ENCODE measurements at places on chromosomes 5 and 9. TPM values are rescaled to one million over a fixed set of nuclear protein-coding genes. Genes with fewer than 3 reads are reported as not detected.

The DPH7 gene
- total RNA-seq, result 28.8 TPM

The INSL4 gene
- total RNA-seq, result not detected

The ADAMTSL1 gene
- not detected for total RNA-seq

The OCLN gene
- 104 TPM for total RNA-seq

The BRD3OS gene
- total RNA-seq, result 7.9 TPM

The BRINP1 gene
- total RNA-seq, result 0.85 TPM

The FCN2 gene
- total RNA-seq, result not detected

The IL4 gene
- not detected for total RNA-seq

The RANBP17 gene
- 7.7 TPM for total RNA-seq

The PPP2R2B gene
- 0.64 TPM for total RNA-seq

The SLC6A19 gene
- not detected for total RNA-seq

The GABRA6 gene
- not detected for total RNA-seq

The PTGES gene
- total RNA-seq, result 20.5 TPM

The PCA3 gene
- total RNA-seq, result not detected

The ARL14EPL gene
- total RNA-seq, result not detected

The CRHBP gene
- 0.24 TPM for total RNA-seq

The NR5A1 gene
- total RNA-seq, result 0.21 TPM

The IL33 gene
- 3.6 TPM for total RNA-seq

The TICAM2 gene
- total RNA-seq, result 0.72 TPM

The SH3PXD2B gene
- total RNA-seq, result 14.3 TPM

The KIF20A gene
- total RNA-seq, result 0.64 TPM

The SPINK6 gene
- not detected for total RNA-seq

The PHYHD1 gene
- total RNA-seq, result 13.3 TPM

The BAAT gene
- total RNA-seq, result 0.24 TPM

The IFNB1 gene
- not detected for total RNA-seq

The GCNT1 gene
- total RNA-seq, result 6.3 TPM

The LCN6 gene
- total RNA-seq, result not detected

The HTR4 gene
- total RNA-seq, result not detected

The TRIM41 gene
- 5.8 TPM for total RNA-seq

The TCF7 gene
- 0.24 TPM for total RNA-seq

The TAF11L13 gene
- total RNA-seq, result not detected

The TMC1 gene
- not detected for total RNA-seq

The PCDHB14 gene
- total RNA-seq, result 0.43 TPM

The PCDHA13 gene
- not detected for total RNA-seq

The TLX3 gene
- 0.24 TPM for total RNA-seq

The RGMB gene
- 13.5 TPM for total RNA-seq

The FAM221B gene
- total RNA-seq, result not detected

The TMEM171 gene
- 2.2 TPM for total RNA-seq

The DPYSL3 gene
- total RNA-seq, result 4.0 TPM

The ATP10B gene
- 0.96 TPM for total RNA-seq

Data from tracheal epithelial cell (primary cell).